ENCODE measurements at places on chromosomes 4 and X.
A peak's percentile ranks its signal among the peaks of the same experiment; 100 is the strongest.

GRCh38 chr4:89739311-89739988 lies 97.5 kb downstream of the SNCA start:
- no peak for DNase-seq

DNA sequence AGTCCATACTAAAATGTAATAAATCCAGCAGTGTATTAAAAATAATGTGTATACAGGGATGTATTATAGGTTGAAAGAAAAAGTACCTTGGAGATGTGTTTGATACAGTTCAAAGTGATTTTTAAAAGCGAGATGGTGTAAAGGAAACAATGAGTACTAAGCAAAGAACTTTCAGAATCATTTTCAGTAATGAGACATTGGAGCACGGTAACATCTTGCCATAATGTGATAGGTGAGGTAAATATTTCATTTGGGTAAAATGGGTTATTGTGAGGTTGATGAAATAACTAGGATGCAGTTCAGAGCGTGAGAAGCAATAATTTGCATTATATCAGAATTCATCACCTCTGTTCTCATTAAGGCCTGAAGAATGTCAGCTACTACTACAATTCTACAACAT lies 25.9 kb downstream of the EIF2S3 start:
- DNase-seq, result no peak

DNA sequence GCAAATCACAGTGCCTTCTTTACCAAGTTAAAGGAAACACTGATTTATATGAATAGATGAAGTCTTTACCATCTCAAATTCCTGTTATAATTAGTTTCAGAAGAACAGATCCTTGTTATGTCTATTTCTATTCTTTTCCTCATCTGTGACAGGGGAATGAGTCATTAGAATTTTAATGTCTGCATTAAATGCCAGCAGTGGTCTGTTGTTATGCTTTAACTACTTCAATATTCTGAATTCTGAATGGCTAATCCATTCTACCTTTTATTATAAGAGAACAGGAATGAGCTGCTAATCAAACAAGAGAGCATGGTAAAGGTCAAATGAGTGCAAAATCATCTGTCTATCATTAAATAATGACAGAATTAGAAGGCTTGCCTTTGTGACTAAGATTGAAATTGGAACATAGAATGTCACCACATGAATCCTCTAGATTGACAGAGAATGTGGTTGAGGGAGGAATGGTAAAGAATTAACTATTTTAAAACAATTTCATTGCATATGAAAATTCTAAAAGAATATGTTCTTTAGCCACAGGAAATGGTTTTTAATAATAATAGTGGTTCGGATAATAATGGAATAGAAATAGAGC lies 935.5 kb downstream of the ADGRL3 start:
- DNase-seq, result peak; percentile 15

GRCh38 chr4:1765409-1766072 lies 27.6 kb upstream of the FGFR3 start:
- DNase-seq, result no peak

GRCh38 chr4:169143335-169143734 lies 127.4 kb downstream of the SH3RF1 start:
- no peak for DNase-seq
